Right cardiac atrium (tissue), 5 donors: ENCODE measurements at places on chromosomes 4 and X.

DNA sequence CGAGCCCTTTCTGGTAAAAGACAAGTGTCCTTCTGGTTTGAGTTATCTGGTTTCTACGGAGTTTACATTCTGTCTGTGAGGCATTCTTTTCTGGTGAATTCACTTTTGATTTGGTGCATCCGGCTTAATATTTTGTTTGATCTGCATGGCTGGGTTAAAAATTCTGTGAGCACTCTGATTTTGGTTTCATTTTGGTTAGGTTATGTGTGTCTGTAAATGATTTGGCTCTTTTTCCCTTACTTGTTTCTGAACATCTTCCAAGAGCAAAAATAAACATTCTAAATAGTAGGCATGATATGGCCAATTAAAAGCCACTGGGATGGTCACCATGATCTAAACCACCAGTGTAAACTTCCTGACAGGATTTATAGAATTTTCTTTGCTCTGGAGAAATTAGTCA lies 85.7 kb upstream of the PTPN13 start:
- no peak for DNase-seq

DNA sequence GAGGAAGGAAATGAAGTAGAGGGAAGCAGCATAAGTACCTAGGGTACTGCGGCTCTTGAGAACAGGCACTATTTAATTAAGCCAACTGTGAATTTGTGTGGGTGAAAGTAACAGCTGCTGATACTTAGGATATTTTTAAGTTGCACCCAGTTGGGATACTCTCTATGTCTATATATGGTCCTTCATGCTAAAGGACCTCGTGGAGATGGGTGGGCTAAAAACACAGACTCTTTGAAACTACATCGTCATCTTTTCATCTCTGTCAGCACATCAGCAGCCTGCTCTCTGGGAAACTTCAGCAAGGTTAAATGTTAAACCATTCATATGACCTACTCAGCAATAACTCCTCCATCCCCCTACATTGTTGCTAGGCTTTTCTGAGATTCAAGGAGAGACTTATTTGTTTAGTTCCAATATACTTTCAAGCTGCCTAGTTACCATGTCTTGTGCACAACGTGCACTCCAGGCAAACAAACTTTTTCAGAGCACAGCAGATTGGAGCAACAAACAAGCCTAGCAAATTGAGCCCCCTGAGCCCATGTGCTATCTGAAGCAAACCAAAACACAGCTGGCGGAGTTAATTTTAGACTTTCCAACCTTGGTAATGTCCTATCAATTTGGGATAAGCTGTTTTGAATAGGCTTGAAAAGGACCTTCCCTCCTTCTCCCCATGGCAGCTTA lies 6.2 kb upstream of the MOB1B start:
- DNase-seq = no peak

GRCh38 chr4:78788007-78788889 lies 12.1 kb downstream of the BMP2K start:
- no peak for DNase-seq

- DNase-seq = no peak
Measured at GRCh38 chrX:17052793-17053192, 106.3 kb downstream of the REPS2 start.

DNA sequence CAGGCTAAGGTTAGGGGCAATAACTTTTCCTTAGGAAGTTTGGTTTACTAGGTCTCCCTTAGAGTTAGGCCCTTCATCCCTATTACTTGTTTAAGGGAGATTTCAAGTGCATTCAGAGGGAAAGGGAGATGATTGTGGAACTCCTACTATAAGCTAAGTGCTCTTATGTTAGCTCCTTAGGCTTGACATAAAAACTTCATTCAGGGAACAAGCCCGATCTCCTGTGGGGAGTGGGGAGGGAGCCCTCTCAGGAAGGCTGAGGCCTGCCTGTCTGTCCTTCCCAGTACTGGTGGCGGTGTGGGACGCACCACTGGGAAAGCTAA lies 8.0 kb downstream of the KLF3 start:
- no peak for DNase-seq

DNA sequence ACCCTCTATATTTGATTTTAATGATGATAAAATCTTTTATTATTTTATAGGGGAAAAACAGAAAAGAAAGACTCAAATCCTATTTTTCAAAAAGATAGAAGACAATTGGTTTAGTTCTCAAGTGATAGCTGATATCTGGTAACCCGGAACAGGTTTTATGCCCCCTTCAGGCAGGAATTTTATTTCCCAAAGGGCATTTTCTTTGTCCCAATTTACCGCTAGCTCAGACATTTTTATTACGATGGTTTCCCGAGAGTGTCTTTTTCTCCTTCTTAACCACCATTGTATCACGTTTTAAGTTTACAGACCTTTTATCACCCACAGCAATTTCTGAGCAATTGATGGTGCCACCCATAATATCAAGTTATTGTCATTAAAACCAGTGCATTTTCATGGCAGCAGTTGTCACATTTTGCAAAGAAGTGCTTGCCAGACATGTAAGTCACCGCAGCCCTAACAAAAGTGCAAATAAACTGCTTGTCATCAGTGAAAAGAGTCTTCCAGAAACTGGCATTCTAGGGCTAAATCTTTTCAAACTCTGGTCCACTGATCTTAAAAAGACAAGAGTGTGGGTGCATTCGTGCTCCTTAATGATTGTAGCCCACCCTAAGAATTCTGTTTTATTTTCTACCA lies 204.8 kb upstream of the VCX start:
- DNase-seq = no peak

DNA sequence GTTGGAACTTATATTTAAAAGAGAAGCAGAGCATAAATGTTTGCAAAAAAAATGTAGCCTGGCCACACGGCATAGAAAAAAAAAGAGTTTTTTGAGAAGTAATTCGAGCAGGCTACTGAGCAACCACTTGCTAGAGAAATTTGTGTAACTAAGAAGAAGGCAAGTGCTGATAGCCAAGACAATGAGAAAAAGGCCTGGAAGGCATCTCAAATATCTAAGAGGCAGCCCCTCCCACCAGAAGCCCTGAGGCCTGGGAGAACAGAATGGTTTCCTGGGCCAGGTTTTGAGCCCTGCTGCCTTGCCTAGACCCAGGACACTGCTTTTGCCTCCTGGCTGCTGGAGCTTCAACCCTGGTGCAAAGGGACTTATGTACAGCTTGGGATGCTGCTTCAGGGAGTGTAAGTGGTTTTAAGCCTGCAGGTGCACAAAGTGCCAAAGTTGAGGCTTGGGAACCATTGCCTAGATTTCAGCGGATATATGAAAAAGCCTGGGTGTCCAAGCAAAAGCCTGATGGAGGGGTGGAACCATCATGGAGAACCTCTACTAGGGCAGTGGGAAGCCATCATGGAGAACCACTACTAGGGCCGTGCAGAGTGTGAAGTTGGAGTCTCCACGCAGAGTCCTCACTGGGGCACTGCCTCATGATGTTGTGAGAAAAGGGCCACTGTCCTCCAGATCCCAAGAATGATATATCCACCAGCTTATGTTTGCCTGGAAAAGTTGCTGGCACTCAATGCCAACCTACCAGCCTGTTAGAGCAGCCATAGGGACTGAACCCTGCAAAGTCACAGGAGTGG lies 9.7 kb downstream of the TECRL start:
- DNase-seq = no peak

GRCh38 chrX:9681422-9681821 lies 84.2 kb downstream of the GPR143 start:
- DNase-seq = no peak

DNA sequence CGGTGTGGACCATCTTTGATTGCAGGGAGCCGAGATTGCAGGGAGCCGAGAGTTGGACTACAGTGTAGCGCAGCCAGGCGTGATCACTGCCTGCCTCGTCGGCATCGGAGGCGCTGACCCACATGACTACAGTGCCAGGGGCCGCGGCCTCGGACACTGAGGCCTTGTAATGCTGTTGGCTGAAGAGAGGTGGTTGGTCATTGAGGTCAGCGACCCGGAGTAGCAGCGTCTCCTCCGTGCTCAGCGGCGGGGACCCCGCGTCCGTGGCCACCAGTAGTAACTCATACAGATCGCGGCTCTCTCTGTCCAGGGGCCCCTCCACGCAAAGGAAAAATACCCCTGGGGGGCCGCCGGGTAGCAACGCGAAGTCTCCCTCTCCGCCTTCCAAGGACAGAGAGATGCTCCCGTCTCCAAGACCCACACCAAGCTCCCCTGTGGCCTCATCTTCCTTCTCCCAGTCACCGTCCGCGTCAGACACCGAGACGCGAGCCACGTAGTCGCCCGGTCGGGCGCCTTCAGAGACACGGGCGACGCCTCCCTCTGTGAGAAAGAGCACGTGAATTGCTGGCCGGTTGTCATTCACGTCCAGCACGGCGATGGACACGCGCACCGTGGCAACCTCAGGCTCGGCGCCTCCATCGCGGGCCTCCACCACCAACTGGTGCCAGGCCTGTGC lies 1.9 kb downstream of the DCHS2 start:
- DNase-seq = no peak

GRCh38 chr4:38666766-38667084 lies 2.7 kb downstream of the KLF3 start:
- no peak for DNase-seq

- DNase-seq = no peak
Measured at GRCh38 chr4:109395694-109396093, 37.9 kb upstream of the SEC24B start.
